Upper lobe of left lung (tissue), 6 donors: ENCODE measurements at places on chromosomes 3 and 15.

DNA sequence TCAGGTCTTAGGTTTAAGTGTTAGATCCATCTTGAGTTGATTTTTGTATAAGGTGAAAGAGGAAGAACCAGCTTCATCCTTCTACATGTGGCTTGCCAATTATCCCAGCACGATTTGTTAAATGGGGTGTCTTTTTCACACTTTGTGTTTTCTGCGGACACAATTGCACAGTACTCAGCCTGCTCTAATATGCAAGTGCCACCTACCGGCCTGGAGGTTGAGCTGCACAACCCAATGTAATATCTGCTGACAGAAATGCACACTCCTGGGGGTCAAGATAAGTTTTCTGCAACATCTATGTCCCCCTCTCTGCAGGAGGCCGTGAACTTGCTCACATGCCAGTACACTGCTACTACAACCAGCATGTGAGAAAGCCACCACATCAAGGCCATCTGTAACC is 791.9 kb upstream of the ROBO1 start:
- no peak for DNase-seq

DNA sequence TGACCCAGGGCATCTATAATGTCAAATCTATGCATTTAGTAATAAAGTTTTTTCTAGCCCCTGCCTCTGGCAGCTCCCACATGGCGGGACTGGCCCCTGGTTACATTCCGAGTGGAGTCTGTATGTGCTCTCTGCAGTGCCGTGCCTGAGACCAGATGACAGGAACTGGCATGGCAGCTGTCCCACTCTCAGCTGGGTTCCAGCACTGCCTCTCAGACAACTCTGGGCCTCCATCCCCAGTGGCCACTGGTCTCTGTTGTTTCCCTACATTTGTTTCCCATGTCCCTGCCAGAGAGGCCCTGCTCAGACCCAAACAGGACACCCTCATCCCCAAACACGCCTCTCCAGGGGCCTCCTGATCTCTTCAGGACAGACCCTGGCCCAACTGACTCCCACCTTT is 109.3 kb downstream of the OCA2 start:
- DNase-seq = no peak

GRCh38 chr3:113825090-113825489 is 13.5 kb upstream of the GRAMD1C start:
- DNase-seq = no peak

DNA sequence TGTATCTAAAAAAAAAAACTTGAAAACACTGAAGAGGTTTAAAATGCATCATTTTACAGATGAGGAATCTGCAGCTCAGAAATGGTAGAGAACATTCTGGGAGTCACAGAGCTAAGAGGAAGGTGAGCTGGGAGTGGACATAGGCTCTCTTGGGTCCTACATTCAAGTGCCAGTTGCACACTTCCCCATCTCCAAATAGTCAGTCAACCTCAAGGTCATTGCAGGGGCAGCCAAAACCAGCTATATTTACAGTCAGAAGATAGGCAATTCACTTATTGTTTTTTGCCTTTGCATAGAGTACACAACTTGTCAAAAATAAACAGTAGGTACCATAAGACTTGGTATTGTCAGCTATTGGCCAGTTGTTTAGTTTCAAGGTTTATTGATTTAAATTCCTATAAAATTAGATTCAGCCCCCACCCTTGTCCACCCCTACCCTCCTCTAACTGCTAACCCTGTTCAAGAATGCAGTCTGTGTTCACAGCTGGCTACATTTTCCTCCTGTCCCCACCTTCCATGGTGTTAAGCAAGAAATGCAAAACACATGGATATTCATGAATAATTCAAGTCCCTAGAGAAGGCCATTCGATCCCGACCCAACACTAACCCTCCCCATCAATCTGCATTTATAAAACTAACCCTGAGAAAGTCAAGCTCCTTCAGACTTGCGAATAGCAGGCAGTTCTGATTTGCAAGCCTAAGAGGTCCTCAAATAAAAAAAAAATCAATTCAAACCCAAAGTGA is 567.0 kb upstream of the MCTP2 start:
- DNase-seq = no peak

- no peak for DNase-seq
Measured at GRCh38 chr15:29074045-29074444, 188.3 kb downstream of the APBA2 start.

DNA sequence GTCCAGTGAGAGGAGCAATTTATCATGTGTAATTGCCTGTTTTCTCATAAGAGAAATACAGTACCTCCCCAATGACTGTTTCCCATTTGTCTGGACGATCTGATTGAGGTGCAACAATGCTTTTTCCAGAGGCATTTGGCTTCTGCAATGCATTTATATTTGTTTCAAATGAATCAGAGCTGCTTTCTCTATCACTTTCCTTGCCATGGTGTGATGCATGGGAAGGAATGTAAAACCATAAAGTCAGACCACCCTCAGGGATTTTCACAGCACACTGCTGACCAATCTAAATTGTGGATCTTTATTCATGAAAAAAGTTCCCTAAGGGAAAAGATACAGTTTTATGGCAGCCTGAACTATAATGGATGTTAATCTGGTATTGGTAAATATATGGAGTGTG is 333.0 kb downstream of the ZNF385D start:
- no peak for DNase-seq
